ENCODE measurements at places on chromosomes 3 and 15.

DNA sequence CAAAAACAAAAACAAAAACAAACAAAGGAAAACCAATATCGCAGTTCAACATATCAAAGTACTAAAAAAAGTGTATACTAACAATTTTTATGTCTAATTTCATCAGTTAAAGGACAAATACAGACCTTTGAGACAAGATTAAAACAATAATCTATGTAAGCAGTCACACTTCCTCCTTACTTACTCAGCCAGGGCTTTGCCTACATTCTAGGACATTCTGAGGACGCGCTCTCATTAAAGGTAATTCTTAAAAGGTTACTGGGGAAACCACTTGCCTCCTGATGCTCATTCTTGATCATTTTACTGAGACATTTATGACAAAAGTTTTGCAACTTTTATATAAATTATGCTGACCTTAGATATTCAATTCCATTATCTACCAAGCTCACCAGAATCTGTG lies 93.4 kb downstream of the CBLB start:
- DNase-seq = no peak

GRCh38 chr3:106065831-106066230 lies 197.0 kb upstream of the CBLB start:
- DNase-seq = no peak

DNA sequence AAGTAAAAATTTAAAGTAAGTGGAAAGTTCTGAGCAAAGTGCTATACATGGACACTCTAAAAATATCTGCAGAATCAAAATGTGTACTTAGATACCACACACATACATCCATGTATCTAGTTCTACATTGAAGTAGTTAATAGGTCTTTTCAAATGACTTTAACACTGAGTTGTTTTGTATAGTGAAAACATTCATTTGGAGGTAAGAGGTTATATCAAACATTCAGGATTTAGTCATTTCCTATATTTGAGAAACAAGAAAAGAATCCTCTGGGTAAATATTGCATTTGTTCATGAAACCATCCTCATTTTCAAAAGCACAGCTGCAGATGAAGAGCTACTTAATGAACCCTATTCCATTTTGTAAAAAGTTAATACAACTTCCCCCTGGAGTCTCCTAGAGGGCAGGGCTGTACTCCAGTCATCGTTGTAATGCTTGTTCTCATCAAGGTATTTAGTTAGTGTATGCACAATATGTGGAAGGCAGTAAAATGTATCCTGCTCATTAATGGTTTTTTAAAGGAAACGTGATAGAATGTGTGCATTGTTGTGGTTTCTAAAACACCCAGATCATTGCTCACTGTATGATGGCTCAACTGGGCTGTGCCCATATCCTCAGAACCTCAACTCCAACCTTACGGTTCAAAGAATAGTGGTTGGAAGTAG lies 26.2 kb downstream of the ARPP21 start:
- no peak for DNase-seq

- DNase-seq = no peak
These were observed 18.1 kb upstream of the KPNA4 start for GRCh38 chr3:160583451-160583850.

DNA sequence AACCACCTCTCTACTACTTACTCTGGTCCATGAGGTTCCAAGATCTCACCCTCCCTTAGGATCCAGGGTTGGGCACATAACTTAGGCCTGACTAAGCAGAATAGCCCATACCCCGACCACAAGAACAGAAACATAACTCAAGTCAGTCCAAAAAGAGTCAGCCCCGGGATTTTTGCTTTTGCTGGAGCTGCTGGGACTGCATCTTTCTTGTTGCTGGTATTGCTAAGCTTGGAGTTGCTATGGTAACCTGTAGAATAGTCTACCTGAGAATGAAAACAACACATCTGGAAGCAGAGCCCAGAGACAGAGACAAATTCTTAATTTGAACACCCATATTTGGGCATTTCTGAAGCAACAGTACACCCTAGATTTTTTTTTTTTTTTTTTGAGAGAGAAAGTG lies 6.5 kb downstream of the RUBCN start:
- no peak for DNase-seq

GRCh38 chr3:32430900-32431299 lies 39.2 kb downstream of the CMTM7 start:
- DNase-seq = no peak

DNA sequence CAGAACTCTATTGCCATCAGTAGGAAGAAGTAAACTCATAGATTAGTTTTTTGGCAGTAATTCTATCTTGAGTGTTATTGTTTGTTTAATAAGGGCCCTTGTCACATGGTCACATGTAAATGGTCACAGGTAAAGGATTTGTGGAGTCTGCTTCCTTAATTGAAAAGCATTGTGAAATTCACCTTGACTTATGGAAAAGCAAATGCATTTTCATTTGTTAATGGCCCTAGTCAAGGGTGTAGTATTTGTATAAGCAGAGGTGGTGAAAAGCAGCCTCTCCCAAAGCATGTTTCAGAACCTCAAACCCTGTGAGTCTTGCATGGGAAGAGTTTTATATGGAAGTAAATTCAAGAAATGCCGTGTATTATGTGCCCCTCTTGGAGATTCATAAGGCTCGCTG lies 197.5 kb upstream of the NR2E3 start:
- DNase-seq = no peak

GRCh38 chr3:171622126-171622525 lies 161.9 kb upstream of the TNIK start:
- no peak for DNase-seq

DNA sequence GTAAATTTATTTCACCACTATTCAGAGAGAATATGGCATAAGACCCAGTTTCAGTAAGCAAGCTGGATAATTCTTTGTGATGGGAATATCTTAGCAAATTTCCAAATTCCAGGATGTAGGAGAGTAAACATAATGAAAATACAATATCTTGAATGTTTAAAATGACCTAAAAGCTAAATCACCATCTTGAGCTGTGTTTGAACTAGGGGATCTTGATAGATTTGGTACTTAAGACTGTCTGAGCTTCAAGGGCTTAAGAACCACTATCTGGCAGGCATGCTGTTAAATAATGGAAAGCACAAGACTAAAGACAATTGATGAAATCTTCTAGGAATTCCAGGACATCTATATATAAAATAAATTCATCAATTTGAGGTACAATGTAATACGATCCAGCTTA lies 217.7 kb downstream of the ATP8B4 start:
- no peak for DNase-seq

DNA sequence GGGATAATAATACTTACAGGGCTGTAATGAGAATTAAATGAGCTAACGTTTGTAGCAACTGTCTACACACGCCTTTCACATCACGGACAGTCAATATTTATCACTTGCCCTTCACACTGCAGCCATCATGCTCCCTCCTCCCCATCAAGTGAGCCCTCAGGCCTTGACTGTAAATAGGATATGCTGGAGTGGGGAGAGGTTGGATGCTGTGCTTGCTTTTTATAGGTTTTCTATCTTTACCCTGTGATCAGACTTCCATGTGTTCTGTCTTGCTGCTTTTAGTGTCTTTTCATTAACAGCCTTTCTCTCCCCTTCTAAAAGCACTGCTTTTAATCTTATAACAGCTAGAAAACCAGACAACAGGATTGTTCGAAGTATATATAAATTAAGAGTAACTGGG lies 12.8 kb upstream of the MAGEF1 start:
- no peak for DNase-seq

GRCh38 chr15:59260090-59260489 lies 53.4 kb downstream of the LDHAL6B start:
- no peak for DNase-seq

GRCh38 chr3:170808041-170808440 lies 62.0 kb downstream of the RPL22L1 start:
- DNase-seq = no peak

DNA sequence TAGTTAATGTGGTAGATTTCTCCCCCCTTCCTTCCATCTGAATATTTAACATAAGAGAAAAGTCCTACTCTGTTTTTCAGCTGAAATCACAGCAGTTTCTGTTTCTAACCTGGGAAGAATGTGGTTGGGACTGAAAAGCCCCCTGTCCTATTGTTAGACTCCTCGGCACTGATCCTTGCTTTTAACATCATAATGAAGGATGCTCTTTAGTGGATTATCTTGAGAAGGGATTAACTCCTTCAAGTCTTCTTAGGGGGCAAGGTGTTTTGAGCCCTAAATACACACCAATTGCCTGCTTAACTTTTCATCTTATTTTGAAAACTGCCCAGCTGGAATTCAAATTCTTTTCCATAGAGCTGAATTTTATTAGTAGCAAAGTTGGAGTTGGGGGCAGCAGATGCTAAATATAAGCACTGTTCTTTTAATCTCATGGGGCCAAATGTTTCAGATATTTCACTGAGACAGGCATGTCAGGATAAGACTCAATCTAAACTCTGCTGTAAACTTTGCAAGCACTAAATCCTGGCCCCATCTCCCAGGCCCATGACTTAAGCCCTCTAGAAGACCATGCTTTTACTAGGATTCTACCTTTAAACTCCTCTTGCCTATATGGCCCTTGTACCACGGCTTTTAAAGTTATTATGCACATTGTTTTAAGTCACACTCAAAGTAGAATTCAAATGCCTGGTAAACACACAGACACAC lies 243.2 kb upstream of the NR2F2 start:
- DNase-seq = no peak

DNA sequence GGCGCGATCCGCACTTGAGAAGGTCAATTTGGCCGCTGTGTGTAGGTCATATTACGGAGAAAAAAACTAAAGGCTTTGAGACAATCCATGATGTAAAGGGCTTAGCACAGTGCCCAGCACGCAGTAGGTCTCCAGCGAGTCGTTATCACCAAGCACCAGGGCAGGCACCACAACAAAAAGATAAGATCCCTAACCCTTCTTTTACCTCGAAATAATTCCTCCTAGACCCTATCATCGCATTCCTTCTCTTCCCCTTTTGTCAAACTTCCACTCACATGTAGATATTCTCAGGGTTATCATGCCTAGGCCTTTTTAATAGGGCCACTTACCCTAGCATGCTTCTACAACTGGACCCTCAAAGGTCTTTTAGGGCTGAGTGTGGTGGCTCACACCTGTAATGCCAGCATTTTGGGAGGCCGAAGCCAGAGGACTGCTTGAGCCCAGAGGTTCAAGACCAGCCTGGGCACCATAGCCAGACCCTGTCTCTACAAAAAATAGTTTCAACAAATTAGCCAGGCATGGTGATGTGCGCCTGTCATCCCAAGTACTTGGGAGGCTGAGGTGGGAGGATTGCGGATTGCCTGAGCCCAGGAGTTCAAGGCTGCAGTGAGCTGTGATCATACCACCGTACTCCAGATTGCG lies 13.5 kb downstream of the ZNF774 start:
- no peak for DNase-seq

- no peak for DNase-seq
These were observed 22.3 kb downstream of the RNU5B-1 start for GRCh38 chr15:65326818-65327217.

DNA sequence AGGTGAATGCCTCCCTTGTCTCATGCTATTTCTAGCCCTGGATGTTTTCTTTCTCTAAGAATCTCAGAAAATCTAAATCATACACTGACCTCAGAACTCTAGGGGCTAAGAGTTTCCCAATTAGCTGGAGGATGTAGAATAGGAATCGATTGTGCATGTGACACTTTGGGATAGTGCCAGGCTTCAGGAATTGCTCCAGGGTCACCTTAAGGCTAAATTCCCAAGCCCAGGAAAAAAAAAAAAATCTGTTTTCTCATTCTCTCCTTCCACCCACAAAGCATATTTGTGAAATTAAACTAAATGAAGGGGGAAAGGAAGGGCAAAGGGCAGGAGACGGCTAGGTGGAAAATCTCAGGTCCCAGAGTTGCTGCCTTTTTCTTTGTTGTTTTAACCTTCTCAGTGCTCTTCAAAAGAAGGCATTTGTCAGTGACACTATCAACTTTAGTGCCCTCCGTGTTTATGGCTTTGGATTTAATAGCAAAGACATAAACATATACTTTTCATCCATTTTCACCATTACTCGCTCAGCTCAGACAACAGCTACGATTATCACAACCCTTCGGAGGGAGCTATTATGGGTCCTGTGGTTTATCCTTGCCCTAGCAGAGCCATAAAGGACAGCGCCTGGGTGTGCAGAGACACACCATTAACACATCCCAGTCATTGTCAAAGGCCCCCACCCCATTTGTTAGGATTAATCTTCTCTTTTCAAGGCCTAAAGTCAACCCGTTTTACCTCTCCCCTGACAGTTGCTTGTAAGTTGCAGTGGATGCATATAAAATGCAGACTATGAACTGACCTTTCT lies 271.7 kb downstream of the PDZRN3 start:
- no peak for DNase-seq

- no peak for DNase-seq
These were observed 76.0 kb downstream of the P2RY1 start for GRCh38 chr3:152910966-152911365.

- no peak for DNase-seq
These were observed 67.6 kb downstream of the PYDC2 start for GRCh38 chr3:191528589-191528988.

DNA sequence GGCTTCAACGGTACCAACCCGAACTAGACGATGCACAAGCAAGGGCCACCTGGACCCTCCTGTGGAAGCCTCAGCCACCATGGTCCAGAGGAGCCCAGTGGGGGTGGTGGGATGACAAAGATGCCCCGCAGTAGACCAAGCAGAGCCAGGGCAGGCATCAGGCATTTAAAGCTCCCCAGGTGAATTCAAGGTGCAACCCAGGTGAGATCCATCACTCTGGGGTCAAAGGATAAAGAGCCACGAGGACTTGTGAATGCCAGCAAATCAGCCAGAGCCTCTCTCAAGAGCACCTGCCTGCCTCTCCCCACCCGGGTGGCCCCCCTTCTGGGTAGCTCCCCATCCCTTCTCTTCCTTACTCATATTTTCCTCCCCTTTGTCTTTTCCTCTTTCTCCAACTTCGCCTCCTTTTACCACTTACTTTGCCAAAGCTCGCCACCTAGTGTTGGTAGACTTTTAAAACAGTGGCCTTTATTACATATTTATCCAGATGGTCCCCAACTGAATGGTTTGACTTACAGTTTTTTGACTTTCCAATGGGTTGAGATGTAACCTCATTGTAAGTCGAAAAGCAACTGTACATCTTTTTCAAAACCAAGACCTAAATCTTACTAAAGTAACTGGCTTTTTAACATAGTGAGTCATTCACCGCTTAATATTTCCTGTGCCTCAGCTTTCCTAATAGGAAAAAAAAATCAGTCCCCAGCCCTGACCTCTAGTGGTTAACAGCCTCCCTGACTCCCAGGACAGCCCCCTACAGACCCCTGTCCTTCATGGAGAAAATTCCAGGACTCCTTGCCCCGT lies 18.8 kb downstream of the PLA2G4F start:
- DNase-seq = no peak

- DNase-seq = no peak
These were observed 79.7 kb downstream of the LRRFIP2 start for GRCh38 chr3:37094636-37095035.

- no peak for DNase-seq
These were observed 57.0 kb downstream of the TMCC1 start for GRCh38 chr3:129836381-129837064.

GRCh38 chr3:27960133-27960532 lies 238.0 kb upstream of the EOMES start:
- DNase-seq = no peak
